ENCODE measurements at places on chromosomes 13 and 19. TPM values are rescaled to one million over a fixed set of nuclear protein-coding genes. Genes with fewer than 3 reads are reported as not detected.

GRCh38 chr19:46678110-46678732 lies 17.2 kb upstream of the DACT3 start:
- DNase-seq, result peak; percentile 48

GRCh38 chr19:55251341-55252081 lies 7.3 kb downstream of the PPP6R1 start:
- no peak for DNase-seq

- peak; percentile 87 for DNase-seq
Observed at GRCh38 chr19:10085641-10086590, at the start of gene SHFL. Gene SHFL (plus strand): TSS chr19:10086317. CDS start chr19:10086428, 111 bp downstream.

- peak; percentile 8 for DNase-seq
Observed at GRCh38 chr19:6058518-6059201, 51.6 kb downstream of the RFX2 start.

- no peak for DNase-seq
Observed at GRCh38 chr19:20164456-20164855, 2.6 kb upstream of the ZNF486 start.

- no peak for DNase-seq
Observed at GRCh38 chr19:33388725-33389420, 15.4 kb downstream of the CEBPG start.

DNA sequence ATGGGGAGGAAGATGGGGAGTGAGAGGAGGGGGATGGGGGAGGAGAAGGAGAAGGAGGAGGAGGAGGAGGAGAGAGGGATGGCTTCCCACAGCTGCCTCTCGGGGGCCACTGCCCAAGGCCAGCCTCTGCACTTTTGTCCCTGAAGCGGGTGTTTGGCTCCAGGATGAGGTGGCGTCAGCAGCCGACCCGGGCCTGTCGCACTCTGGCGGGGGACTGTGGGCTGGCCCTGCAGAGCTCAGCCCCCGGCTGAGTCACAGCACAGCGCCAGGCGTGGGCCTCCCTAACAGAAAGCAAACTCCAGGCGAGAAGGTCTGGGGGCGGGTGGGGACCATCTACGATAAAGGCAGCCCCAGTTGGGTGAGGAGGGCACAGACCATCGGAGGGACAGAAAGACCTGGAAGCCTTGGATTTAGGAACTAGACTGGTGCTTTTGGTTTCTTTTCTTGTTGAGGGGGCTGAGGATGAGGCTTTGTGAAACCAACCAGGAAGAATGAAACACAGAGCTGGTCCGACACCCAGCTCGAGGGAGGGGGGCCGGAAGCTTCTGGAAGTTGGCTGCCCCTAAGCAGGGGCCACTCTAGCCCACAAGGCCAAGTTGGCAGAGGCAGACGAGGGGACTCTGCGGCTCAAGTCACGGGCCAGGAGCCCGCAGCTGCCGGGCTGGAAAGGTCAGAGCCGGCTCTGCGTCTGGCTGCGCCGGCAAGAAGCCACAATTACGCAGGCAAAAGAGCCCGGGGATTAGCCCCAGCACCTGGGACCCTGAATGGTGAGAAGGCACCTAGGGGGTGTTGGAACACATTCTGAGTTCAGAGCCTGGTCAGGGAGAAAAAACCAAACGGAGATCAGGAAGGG lies 18.2 kb downstream of the LSM4 start:
- peak; percentile 73 for DNase-seq

- DNase-seq, result no peak
Observed at GRCh38 chr19:18768997-18769891, 21.9 kb downstream of the COMP start.

DNA sequence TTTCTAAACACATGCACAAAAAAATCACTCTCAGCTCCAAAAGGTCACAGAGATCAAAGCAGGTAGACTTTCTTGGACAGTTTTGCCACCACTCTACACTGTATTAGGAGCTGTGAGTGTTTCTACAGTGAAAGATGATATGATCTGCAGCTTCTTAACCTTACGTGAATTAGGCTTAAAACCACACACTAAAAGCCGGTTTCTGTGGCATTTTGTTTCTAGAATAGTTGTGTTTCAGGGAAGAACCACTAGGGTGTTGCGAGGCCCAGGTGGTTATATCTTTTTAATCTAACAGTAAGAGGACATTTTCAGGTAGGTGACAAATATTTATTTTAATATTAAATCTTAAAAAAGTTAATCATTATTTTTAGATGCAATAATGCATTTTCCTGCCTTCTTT lies 216.4 kb downstream of the KLF5 start:
- no peak for DNase-seq

- DNase-seq, result peak; percentile 17
Observed at GRCh38 chr19:54100561-54100960, at the start of gene OSCAR. Gene OSCAR (minus strand): TSS chr19:54100803. CDS start chr19:54100792, 11 bp downstream.

DNA sequence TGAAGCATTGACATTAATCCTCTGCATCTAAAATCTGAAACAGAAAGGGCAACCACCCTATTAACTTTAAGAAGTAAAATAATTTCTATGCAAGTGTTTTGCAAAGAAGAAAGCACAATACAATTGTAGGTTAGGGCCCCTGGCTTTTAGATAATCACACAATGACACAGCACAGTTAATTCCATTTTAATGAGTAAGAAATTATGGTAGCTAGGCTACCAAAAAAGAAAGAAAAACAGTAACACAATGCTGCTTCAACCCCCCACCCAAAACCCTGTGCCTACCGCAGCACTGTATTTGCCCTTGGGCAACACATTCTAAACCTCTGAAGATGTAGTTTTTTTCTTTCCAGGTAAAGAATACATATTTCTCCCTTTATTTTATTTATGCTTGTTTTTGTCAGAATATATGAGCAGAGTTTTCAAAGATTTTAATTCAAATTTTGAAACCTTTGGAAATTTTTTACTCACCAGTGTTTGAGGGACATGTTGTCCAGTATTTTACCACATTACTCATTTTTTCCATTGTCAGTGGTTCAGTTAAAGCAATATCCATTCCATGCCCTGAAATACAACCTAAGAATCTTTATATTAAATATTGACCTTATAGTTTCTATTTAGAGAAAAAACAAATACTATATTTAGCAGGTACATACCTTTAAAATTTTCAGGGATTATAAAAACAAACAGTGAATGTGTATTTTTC lies 21.1 kb downstream of the SOHLH2 start:
- DNase-seq, result no peak

- DNase-seq, result no peak
Observed at GRCh38 chr19:1534972-1535371, 11.1 kb downstream of the PLK5 start.

- no peak for DNase-seq
Observed at GRCh38 chr13:94195715-94196114, 283.8 kb downstream of the DCT start.

DNA sequence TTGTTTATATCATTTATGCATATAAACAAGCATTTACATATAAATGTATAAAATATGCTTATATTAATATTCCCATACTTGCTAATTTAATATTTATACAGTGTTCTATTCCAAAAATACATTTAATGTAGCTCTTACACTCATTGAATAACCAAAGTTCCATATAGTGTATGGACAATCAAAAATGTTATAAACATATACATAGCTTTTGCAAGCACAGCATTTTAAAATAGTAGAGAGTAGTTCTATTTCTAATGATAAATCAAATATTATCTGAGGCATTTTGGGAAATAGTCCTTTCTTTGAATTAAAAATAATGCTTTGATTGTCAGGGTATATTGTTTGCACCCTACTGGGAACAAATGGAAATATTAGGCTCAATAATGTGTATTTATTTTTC lies 22.5 kb upstream of the COG6 start:
- DNase-seq, result no peak

GRCh38 chr19:1076046-1076386 lies 9.0 kb downstream of the ARHGAP45 start:
- no peak for DNase-seq

GRCh38 chr13:88761145-88761544 lies 1090.0 kb downstream of the SLITRK5 start:
- DNase-seq, result no peak

- DNase-seq, result no peak
Observed at GRCh38 chr13:110294146-110294545, 12.8 kb downstream of the COL4A1 start.

- DNase-seq, result no peak
Observed at GRCh38 chr19:40599902-40600569, 1.1 kb upstream of the LTBP4 start.

DNA sequence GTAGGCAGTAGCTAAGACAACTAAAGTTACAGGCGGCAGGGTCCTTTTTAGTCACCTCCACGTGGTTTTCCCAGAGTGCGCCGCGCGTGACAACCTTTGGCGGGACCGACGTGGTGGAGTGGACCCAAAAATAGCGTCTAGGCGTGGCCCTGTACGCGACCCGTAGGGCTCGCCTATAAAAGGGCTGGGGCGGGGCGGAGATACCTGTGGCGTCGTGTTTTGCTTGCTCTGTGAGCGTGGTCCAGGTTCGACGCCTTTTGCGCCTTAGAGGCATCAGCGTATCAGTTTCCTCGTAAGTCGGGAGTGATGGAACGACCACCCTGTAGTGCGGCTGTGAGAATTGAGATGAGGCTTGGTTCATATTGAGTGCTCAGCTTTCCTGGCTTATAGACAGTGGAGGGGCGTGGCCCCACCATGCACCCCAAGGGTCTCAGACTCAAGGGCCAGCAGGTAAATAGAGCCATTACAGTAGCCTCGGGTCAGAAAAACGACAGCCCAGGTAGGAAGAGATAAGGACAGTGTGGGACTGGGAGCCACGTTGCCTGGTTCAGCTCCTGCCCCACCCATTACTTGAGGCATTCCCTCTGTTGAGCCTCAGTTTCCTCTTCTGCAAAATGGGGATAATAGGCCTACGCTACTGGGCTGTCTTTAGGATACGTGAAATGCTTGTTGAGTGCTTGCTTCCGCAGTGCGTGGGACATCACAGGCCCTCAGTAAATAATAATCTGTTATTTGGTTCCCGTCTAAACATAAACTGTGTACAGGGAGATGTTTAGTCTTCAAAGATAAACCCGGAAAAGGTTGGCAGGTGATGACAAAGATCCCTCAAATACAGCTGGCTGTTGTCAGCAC lies 693 bp upstream of the TMED1 start:
- DNase-seq, result peak; percentile 86

DNA sequence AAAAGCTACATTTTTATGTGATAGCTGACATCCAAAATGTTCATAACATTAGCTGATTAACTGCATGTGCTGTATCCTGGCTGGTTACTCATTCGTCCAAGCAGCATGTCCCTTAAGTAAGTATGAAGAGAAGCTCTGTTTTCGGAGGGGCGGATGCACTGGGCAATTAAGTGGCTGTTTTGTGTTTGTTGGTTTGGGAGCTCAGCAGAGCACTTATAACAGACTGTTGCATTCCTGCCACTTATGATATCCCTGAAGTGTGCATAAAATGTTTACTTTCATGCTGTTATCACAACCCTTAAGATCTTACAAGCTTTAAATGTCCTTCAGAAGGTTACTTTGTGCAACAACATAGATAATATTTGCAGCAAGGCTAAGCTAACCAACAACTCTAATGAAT lies 264.1 kb downstream of the NALCN start:
- no peak for DNase-seq

GRCh38 chr19:34277244-34277643 lies 22.9 kb downstream of the GARRE1 start:
- no peak for DNase-seq

DNA sequence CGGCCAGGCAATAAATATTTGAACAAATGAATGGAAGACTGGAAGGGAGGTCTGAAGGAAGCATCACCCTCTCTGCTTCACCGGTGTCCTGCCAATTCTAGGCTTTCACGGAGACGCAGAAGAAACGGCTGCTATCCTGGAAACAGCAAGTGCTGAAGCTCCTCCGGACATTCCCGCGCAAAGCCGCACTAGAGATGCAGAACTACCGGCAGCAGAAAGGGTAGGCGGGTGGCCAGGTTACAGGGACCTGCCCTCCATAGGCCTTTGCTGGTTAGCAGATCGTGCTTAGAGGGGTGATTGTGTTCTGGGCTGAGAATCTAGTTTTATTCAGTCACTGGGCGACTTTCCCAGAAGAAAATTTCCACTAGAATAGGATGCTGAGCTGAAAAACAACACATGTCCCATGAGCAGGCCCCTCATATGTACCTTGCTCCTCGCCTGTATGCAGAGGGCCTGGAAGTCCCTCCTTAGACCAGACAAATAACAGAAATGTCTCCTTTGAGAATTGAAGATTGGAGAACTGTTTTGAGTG lies 11.0 kb downstream of the PAF1 start:
- no peak for DNase-seq

DNA sequence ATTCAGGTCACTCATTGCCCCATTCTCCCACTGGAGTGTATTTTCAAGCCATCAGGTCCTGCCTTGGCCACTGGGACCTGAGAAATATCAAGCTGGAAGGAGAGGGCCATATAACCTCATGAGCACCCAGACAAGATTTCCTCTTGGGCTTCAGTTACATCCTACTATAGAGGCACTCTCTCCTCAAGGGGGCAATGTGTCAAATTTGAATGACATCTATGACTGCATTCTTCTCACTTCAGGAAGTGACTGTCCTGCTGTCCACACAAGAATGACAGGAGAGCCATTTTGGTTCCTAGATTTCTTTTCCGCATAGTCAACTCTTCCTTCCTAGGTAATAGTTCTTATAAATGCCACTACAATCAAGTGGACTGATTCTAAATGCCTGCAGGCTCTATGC lies 416.2 kb downstream of the DIAPH3 start:
- DNase-seq, result no peak

DNA sequence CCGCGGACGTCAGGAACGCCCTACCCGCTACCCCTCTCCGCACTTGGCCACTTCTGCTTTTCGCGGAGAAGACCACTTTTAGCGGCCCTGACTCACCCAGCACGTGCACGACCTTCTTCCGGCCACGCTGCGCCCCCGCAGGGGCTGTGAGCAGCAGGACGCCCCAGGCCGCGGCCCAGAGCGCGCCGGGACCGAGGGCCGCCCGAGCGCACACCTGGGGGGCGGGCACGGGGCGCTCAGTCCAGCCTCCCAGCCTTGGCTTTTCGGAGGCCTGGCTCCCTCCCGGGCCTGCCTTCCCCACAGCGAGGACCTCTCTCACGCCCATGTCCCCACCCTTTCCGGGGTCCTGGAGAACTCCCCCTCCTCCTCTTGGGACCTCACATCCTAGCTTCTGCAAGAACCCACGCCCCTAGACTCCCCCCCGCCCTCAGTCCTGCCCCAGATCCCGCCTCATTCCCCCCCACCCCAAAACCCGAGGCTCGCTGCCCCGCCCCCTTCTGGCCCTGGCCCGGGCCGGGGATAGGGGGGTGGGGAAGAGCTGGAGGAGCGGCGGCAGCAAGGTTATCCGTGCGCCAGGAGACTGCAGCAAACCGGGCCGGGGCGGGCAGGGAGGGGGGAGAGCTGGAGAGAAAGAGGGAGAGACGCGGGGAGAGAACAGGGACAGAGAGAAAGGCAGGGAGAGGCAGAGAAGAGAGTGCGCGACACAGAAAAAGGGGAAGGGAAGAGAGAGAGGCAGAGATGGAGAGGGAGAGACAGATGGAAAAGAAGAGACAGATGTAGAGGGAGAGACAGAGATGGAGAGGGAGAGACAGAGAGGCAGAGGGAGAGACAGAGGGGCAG lies 11.5 kb downstream of the TM6SF2 start:
- DNase-seq, result no peak

GRCh38 chr19:7975037-7975436 lies 30.4 kb downstream of the ELAVL1 start:
- DNase-seq, result peak; percentile 49

GRCh38 chr19:30338041-30338456 lies 34.1 kb upstream of the ZNF536 start:
- no peak for DNase-seq

- DNase-seq, result no peak
Observed at GRCh38 chr19:28037186-28037585, 1175.8 kb downstream of the UQCRFS1 start.

Gene WDR88
- total RNA-seq, result not detected

Gene S1PR2
- 1.9 TPM for total RNA-seq

Gene CEACAM7
- 6.4 TPM for total RNA-seq

Gene SIGLEC12
- 0.19 TPM for total RNA-seq

Gene KLF5
- total RNA-seq, result 8.7 TPM

Gene RNF225
- total RNA-seq, result not detected

Gene KLK15
- not detected for total RNA-seq

Gene RDH8
- total RNA-seq, result not detected

Gene CYP4F8
- total RNA-seq, result not detected

Gene KIR3DL2
- total RNA-seq, result not detected
